ENCODE measurements at places on chromosomes 7 and 10.

DNA sequence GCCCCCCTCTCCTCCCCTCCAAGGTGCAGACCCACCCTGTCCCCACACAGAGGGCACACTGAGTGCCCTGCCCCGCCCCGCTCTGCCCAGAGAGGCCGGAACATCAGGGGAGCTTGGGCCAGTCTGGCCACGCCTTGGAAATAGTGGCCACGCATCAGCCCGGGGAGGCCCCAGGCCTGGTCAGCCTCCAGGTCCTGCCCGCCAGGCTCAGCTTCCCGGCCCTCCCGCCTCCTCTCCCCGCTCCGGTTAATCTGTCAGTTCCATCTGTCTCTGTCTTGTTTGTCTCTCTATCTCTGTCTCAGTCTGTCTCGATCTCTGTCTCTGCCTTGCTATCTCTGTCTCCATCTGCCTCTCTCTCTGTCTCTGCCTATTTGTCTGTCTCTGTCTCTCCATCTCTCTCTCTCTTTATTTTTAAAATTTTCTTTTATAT is 28.9 kb upstream of the TNRC18 start:
- no peaks in the 10 kb centered on the region for H3K36me3 ChIP-seq
- no peak for DNase-seq
- no peak overlapping the region for H3K27ac ChIP-seq
- H3K27me3 ChIP-seq = no peaks in the 10 kb centered on the region
- H3K4me3 ChIP-seq = no peak overlapping the region

GRCh38 chr7:90602303-90602702 is 6.2 kb downstream of the CDK14 start:
- H3K27ac ChIP-seq = no peak overlapping the region
- no peaks in the 10 kb centered on the region for H3K4me1 ChIP-seq
- no peak overlapping the region for H3K4me3 ChIP-seq
- H3K36me3 ChIP-seq = no peaks in the 10 kb centered on the region
- no peak for DNase-seq

DNA sequence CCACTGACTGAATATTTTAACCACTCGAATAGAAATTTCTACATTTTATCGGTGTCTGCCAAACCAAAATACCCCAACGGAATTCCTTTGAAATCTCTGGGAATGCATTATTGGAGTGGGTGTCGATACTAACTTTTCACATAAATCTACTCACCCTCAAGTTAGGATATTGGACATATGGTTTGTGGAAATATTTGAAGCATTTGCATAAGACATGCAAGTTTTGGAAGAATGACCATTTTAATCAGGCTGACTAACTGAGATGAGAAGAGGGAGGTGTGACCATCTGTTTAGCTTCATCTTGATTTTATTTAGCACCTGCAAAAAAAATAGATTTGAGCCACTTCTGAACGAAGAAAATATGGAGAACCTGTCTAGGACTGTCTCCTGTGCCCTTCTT is 61.2 kb downstream of the KLF6 start:
- H3K27me3 ChIP-seq = peaks cover 8% of the 10 kb centered on the region
- no peak overlapping the region for H3K27ac ChIP-seq
- DNase-seq = no peak
- H3K4me1 ChIP-seq = peaks cover 25% of the 10 kb centered on the region

DNA sequence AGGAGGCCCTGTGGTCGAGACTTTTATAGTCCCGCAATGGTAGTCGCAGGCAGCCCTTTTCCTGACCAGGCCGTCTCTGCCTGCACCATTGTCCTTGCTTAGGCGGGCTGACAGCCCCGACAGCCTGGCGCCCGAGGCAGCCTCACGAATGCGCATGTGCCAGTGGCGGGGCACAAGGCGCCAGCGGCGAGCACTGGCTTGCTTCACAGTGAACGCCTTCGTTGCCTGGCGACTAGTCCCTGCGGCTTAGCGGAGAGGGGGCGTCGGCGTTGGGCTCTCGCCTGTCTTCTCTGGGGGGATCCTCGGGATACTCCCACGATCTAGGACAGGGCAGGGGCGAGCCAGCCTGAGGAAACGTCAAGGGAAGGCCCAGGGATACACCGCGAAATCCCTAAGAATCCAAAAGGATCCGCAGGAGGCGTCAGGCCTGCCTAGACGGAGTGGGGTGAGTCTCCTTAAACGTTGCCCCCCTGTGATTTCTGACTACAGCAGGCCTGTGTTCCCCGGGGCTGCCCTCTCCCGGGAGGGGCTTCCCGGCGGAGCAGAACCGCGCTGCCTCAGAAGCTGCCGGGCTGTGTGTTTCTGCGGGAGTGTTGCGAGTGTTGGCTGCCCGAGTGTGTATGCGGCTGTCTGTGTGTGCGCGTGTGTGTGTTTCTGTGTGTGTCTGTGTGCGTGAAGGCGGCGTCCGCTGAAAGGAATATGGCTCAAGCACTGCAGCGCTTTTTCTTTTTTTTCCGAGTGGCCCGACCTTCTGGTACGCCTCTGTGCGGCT is 20.5 kb upstream of the ZNF273 start:
- H3K4me1 ChIP-seq = no peaks in the 10 kb centered on the region
- peaks cover 48% of the 10 kb centered on the region for H3K27me3 ChIP-seq
- no peak overlapping the region for H3K27ac ChIP-seq

DNA sequence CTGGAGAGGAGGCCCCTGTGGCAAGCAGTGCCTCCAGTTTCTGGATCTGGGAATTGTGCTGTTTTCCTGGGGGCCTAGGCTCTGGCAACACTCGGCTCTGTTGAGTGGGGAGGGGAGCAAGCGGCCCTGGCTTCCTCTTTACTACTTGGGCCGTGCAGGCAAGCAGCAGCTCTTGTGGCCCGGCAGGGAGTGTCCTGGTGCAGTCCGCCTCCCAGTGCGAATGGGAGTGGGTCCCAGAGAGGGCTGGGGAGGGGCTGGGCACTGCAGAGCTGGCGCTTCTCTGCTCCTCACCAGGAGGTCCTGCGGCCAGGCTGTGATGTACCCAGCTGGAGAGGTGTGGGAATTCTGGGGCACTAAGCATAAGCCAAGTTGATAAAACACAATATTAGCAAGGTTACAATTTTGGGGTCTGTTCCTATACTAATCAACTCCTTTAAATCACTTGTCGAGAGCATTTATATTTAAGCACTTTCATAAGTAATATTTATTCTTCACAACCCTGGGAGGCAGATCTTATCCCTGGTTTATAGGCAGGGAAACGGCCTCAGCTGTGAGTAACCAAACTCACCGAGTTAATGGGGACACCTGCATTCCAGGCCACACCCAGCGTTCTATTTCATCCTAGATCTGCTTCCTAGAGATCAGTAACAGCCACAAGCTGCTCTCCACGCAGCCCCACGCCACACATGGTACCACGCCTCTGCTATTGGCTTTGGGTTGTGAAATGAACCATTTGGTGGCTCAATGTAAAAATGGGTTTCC is 183.4 kb upstream of the PLXNA4 start:
- H3K36me3 ChIP-seq = no peaks in the 10 kb centered on the region
- no peak for DNase-seq
- H3K4me3 ChIP-seq = no peak overlapping the region

GRCh38 chr10:124325633-124325914 is 93.1 kb downstream of the OAT start:
- DNase-seq = no peak
- H3K36me3 ChIP-seq = no peaks in the 10 kb centered on the region
- H3K4me3 ChIP-seq = no peak overlapping the region
- no peak overlapping the region for H3K27ac ChIP-seq
- H3K27me3 ChIP-seq = peaks cover 16% of the 10 kb centered on the region

GRCh38 chr7:148803094-148803493 is 81.0 kb downstream of the EZH2 start:
- H3K4me3 ChIP-seq = no peak overlapping the region
- no peaks in the 10 kb centered on the region for H3K4me1 ChIP-seq

GRCh38 chr10:6654571-6654970 is 74.5 kb upstream of the PRKCQ start:
- H3K27me3 ChIP-seq = peaks cover 13% of the 10 kb centered on the region
- H3K27ac ChIP-seq = no peak overlapping the region
- no peaks in the 10 kb centered on the region for H3K36me3 ChIP-seq
- no peak for DNase-seq
- H3K4me3 ChIP-seq = no peak overlapping the region

DNA sequence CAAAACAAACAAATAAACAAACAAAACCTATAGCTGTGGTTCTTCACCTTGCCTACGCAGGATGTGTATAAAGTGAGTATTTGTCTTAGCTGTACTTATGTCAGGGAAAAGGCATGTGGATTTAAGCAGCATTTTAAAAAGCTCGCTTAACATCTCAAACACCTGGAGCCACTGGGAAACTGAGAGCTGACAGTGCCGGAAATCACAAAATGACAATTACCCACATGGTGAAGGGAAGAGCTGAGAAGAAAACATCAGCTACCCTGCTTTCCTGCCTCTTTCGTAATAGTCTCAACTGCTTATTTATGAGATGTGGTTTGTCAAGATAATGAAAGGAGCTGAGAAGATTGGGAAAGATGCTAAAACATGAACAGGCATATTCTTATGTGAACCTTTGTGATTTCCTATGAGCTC is 31.1 kb upstream of the MSMB start:
- no peak for DNase-seq
- H3K27me3 ChIP-seq = no peaks in the 10 kb centered on the region
- H3K36me3 ChIP-seq = no peaks in the 10 kb centered on the region
- H3K27ac ChIP-seq = peak overlapping the region; percentile 81
- no peak overlapping the region for H3K4me3 ChIP-seq
- H3K4me1 ChIP-seq = peaks cover 47% of the 10 kb centered on the region

GRCh38 chr7:6419310-6419773 is 28.4 kb downstream of the DAGLB start:
- H3K4me3 ChIP-seq = no peak overlapping the region
- DNase-seq = no peak
- peaks cover 10% of the 10 kb centered on the region for H3K4me1 ChIP-seq
- no peaks in the 10 kb centered on the region for H3K36me3 ChIP-seq
- no peak overlapping the region for H3K27ac ChIP-seq

DNA sequence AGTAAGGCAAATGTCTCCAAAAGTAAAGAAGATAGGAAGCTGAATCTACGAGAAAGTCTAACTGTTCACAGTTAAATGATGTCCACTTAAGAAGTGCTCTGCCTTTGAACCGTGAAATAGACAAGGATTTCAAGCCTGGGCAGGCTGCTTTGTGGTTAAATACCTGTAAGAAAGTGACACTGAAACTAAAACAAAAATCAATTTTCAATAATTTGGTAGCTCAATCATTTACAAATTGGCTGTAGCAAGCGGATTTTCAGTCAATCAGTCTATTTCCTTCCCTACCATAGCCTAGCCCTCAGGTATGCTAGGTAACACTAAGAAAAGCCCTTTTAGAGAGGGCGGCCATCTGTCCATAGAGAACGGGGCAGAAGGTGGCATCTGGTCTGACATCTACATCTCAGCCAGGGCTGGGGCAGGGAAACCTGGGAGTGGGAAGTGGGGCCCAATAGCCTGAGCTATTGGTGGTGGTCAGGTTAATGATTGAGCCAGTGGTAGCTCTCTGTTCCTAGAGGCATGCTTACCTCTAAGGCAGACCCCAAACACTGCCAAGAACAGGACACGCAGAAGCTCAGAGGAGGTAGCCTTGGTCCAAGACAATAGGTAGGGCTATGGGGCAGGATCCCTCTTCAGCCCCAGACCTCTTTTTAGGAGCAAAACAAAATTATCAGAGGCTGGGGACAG is 223.2 kb downstream of the CCSER2 start:
- H3K36me3 ChIP-seq = no peaks in the 10 kb centered on the region
- H3K4me1 ChIP-seq = no peaks in the 10 kb centered on the region
- H3K27me3 ChIP-seq = peaks cover 27% of the 10 kb centered on the region
- no peak overlapping the region for H3K27ac ChIP-seq

DNA sequence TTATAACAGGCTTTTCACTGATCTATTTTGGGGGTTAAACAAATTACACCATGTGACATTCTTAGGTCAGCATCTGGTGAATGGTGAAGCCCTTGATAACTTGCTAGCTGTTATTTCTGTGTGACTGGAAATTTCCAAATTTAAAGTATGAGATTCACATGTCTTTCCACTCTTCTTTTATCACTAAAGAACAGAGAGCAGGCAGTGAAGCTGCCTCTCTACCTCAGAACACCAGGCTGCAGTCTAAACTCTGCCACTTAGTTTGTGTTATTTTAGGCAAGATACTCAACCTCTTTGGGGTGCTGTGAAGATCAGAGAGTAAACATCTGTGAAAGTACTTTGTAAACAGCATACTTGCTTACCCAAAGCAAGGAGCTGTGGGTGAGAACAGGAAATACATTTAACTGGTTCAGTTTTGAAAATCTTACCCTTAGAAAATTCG is 15.5 kb upstream of the SP4 start:
- H3K27me3 ChIP-seq = no peaks in the 10 kb centered on the region
- no peaks in the 10 kb centered on the region for H3K36me3 ChIP-seq
- DNase-seq = no peak
- H3K27ac ChIP-seq = peak overlapping the region; percentile 90
- peaks cover 45% of the 10 kb centered on the region for H3K4me1 ChIP-seq

DNA sequence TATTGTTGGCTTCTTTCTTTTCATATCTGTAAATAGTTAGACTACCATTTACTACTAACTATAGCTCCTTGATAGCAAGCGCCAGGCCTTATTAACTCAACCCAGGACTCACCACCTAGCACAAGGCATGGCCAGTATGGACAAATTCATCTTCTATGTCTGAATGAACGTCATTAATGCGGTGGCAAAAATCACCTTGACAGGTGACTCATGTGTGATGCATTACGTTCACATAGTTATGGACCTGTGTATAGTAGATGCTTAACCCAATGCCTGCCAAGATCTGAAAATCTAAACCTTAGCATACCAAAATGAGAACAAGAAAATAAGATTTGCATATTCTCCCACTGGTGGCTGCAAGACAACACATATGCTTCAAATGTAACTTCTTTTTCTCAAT is 300.8 kb downstream of the PARD3 start:
- DNase-seq = no peak
- no peaks in the 10 kb centered on the region for H3K36me3 ChIP-seq
- H3K27ac ChIP-seq = no peak overlapping the region

DNA sequence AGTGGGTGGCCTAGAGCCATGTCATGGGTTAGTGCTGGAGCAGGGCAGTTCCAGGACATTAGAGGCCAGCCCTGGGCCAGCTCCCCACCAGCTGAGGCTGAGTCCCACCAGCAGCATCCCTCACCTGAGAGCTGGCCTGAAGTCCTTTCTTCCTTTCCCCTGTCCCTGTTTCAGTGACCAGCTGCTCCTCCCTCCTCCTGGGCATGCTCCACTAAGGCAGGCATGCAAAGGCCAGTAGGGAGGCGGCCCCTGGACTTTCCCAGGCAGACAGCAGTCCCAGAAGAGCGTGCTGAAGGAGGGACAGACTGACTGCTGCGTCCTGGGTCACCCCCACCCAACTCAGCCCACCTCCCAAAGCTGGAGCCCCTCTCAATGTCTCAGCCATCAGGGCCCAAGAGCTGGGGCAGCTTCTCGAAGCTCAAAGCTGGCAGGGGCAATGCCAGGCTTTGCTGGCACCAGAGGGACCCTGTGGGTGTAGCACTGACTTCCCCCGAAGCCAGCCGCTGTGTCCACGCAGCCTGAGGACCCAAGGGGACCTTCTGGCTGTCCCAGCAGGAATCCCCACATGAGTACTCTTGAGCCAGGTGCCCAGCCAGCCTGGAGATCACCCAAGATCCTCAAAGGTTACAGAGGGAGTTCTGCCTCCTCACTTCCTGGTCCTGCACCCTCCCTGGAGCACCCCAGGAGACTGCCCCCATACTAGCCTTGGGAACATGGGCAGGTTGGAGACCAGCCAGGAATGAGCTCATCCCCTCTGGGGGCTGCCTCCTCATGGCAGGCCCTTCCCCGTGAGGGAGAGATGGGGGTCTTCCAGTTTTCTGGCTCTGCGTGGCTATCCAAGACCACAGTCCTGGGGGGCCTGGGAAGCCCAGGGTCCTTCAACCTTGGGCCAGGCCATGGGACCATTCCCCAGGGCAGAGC is 35.2 kb upstream of the RET start:
- no peak overlapping the region for H3K4me3 ChIP-seq
- H3K36me3 ChIP-seq = no peaks in the 10 kb centered on the region
- no peaks in the 10 kb centered on the region for H3K4me1 ChIP-seq
- no peak for DNase-seq
- no peak overlapping the region for H3K27ac ChIP-seq
